ENCODE measurements at places on chromosomes 12 and 14.

GRCh38 chr12:64390275-64390851, at the start of gene C12orf56:
TSS of gene C12orf56 (minus strand) at chr12:64390758. CDS start at chr12:64390565, 193 bp downstream.
- H3K36me3 ChIP-seq: no peaks in the 10 kb centered on the region
- H3K4me3 ChIP-seq: peak within 1 kb of the TSS; percentile 23
- H3K4me1 ChIP-seq: no peaks in the 10 kb centered on the region
- DNase-seq: peak; percentile 47

DNA sequence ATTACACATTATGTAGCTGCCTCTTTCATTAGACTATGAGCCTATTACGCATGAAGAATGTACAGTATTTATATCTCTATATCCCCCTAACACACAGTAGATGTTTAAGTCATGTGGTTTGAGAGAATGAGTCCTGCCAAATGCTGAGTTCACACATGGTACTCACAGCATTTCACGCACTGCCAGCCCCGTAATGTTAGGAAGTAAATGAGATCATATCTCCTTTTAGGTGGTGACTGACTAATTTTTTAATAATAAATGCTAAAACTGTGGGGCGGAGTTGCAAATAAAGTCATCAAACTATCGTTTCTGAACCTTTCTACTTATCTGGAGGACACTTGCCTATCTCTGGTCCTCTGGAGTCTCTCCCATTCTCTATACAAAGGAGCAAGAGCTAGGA, 343.8 kb downstream of the ADAMTS20 start:
- H3K4me1 ChIP-seq: no peaks in the 10 kb centered on the region
- H3K36me3 ChIP-seq: no peaks in the 10 kb centered on the region
- H3K27ac ChIP-seq: no peak overlapping the region
- DNase-seq: no peak
- H3K27me3 ChIP-seq: no peaks in the 10 kb centered on the region

GRCh38 chr12:9095322-9095721, 20.4 kb downstream of the A2M start:
- H3K4me3 ChIP-seq: no peak overlapping the region
- no peaks in the 10 kb centered on the region for H3K4me1 ChIP-seq
- H3K36me3 ChIP-seq: no peaks in the 10 kb centered on the region
- H3K27me3 ChIP-seq: no peaks in the 10 kb centered on the region

GRCh38 chr12:72209086-72209485, 63.1 kb upstream of the TRHDE start:
- no peaks in the 10 kb centered on the region for H3K27me3 ChIP-seq
- no peak for DNase-seq
- H3K4me3 ChIP-seq: no peak overlapping the region
- no peaks in the 10 kb centered on the region for H3K4me1 ChIP-seq

- H3K27ac ChIP-seq: no peak overlapping the region
- no peak for DNase-seq
- H3K4me3 ChIP-seq: no peak overlapping the region
Measured at GRCh38 chr14:67343601-67344230, 15.9 kb downstream of the ATP6V1D start.

DNA sequence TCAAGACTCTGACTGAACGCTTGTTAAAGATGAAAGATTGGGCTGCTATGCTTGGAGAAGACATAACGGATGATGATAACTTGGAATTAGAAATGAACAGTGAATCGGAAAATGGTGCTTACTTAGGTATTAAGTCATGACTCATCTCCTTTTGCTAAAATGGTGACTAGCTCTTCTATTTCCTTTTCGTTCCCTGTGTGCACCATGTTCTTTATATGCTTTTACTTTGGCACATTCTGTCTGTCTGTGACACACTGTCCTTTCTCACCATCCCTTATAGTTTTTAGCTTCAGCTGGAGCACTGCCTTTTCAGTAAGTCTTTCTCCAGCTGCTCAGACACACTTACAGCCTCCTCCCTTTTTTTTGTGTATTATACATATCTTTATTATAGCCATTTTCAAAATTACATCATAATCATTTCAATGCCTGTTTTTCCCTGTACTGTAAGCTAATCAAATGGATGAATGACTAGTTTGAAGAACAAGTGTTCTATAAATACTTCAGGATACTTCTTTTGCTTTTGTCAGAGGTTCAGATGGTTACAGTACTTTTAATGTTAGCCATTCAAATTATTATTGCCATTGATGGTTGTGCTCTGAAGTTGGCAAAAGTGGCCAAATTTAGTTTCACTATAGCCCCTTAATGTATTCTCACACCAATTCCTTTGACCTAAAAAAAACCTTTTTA, 68.6 kb downstream of the MIA2 start:
- H3K27me3 ChIP-seq: no peaks in the 10 kb centered on the region
- H3K4me1 ChIP-seq: no peaks in the 10 kb centered on the region
- no peak overlapping the region for H3K4me3 ChIP-seq
- no peak overlapping the region for H3K27ac ChIP-seq
- no peak for DNase-seq
- H3K36me3 ChIP-seq: no peaks in the 10 kb centered on the region

GRCh38 chr12:29769162-29769858, 14.4 kb downstream of the TMTC1 start:
- H3K4me1 ChIP-seq: no peaks in the 10 kb centered on the region
- H3K36me3 ChIP-seq: no peaks in the 10 kb centered on the region
- DNase-seq: no peak

- no peak overlapping the region for H3K4me3 ChIP-seq
- H3K4me1 ChIP-seq: no peaks in the 10 kb centered on the region
- H3K27ac ChIP-seq: no peak overlapping the region
- no peak for DNase-seq
Measured at GRCh38 chr12:84183576-84183975, 729.0 kb downstream of the SLC6A15 start.

GRCh38 chr12:31514912-31515311, 76.0 kb downstream of the DENND5B start:
- H3K4me3 ChIP-seq: no peak overlapping the region
- no peaks in the 10 kb centered on the region for H3K4me1 ChIP-seq
- no peaks in the 10 kb centered on the region for H3K27me3 ChIP-seq

- H3K27me3 ChIP-seq: no peaks in the 10 kb centered on the region
- peak overlapping the region; percentile 88 for H3K4me3 ChIP-seq
- H3K4me1 ChIP-seq: no peaks in the 10 kb centered on the region
- peak overlapping the region; percentile 61 for H3K27ac ChIP-seq
- no peaks in the 10 kb centered on the region for H3K36me3 ChIP-seq
- DNase-seq: peak; percentile 44
Measured at GRCh38 chr12:62934239-62934798, 631 bp downstream of the PPM1H start.

DNA sequence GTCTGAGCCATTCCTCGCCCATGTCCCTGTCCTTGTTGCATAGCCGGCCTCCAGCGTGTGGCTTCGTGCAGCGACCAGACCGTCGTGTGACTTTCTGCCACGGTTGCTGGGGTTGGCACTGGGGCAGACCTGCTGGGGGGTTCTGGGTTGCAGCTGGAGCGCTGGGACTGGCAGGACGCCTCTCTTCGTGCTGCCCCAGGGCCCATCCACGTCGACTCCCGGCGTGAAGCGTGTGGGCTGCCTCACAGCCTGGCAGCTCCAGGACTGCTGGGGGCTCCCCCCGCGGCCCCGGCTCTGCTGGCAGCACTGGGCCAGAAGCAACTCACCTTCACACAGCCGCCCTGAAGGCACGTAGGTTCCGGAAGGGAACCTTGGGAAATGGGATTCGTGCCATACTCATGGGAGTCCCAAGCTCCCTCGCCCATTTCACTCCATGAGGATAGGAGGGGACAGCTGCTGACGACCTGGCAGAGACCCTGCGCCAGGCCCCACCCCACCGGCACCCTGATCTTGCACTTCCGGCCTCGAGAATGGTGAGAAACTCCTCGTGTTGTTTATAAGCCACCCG, 51.9 kb downstream of the GALNT9 start:
- H3K27ac ChIP-seq: no peak overlapping the region
- H3K4me1 ChIP-seq: no peaks in the 10 kb centered on the region
- no peak for DNase-seq
- H3K27me3 ChIP-seq: no peaks in the 10 kb centered on the region
- no peak overlapping the region for H3K4me3 ChIP-seq
- H3K36me3 ChIP-seq: no peaks in the 10 kb centered on the region

DNA sequence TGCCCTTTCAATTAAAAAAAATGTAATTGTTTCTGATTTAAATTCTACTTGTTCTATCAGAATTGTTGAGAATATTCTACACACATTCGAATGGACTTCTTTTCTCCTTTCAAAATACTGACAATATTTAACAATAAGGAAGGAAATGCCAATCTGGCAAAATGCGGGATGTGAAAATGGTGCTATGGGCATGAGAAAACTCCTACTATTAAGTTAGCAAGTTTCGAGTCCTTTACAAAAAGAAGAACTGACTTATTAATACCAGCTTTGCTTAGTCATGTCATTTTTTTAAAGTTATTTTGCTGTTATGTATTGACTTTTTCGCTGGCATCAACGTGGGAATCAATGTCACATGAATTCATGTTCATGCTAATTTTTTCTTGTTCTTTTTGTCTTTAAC, 31.7 kb upstream of the ARL1 start:
- H3K27ac ChIP-seq: no peak overlapping the region
- no peak for DNase-seq
- no peak overlapping the region for H3K4me3 ChIP-seq
- no peaks in the 10 kb centered on the region for H3K36me3 ChIP-seq

DNA sequence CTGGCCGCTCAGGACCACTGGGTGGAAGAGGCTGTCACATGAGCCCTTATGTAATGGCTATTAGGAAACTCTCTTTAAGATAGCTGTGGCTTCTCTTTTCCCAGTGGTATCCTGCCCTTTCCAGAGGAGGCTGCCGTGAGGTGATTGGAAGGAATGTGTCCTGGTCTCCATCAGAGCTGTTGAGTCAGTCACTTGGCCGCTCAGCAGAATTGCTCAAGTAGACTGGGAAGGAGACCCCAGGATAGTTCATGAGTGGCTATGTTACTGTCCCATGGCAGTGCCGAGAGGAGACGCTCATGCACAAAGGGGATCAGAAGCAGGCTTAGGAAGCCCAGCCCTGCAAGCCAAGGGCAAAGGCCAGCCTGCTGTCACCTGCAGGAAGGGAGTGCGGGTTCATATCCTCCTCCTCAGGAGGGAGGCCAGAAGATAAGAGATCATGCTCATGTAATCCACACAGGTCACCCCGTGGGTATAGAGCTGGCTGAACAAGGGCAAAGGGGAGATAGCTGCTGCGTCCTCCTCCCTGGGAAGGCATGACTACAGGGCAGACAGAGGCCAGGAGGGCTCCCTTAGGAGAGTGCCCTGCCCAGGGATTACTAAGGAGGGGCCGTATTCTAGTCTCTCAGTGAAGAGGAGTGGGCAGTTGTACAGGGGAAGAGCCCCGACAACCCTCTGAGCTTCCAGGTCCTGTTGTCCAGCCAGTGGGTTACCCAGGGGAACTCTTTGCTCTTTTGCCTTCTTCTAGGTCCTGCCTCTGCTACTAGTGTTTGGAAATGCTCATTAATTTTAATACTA, 137.0 kb upstream of the MAX start:
- H3K27ac ChIP-seq: peak overlapping the region; percentile 30
- no peaks in the 10 kb centered on the region for H3K27me3 ChIP-seq
- H3K4me1 ChIP-seq: peaks cover under 1% of the 10 kb centered on the region

DNA sequence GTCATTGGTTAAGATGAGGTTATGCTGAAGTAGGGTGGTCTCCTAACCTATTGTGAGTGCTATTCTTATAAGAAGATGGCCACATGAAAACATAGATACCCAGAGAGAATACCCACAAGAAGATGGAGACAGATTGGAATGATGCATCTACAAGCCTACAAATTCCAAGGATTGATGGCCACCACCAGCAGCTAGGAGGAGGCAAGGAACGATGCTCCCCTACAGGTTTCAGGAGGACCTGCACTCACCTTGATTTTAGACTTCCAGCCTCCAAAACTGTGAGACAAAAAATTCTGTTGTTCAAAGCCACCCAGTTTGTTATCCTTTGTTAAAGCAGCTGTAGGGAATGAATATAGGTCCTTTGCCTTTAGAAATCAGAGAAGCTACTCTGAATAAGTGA, 227.4 kb downstream of the NEDD1 start:
- H3K4me3 ChIP-seq: no peak overlapping the region
- no peaks in the 10 kb centered on the region for H3K4me1 ChIP-seq
- no peak overlapping the region for H3K27ac ChIP-seq
- no peak for DNase-seq
- H3K36me3 ChIP-seq: no peaks in the 10 kb centered on the region
- H3K27me3 ChIP-seq: no peaks in the 10 kb centered on the region

GRCh38 chr12:84075991-84076390, 836.6 kb downstream of the SLC6A15 start:
- H3K27me3 ChIP-seq: no peaks in the 10 kb centered on the region
- H3K27ac ChIP-seq: no peak overlapping the region
- no peak overlapping the region for H3K4me3 ChIP-seq
- DNase-seq: no peak
- no peaks in the 10 kb centered on the region for H3K36me3 ChIP-seq

DNA sequence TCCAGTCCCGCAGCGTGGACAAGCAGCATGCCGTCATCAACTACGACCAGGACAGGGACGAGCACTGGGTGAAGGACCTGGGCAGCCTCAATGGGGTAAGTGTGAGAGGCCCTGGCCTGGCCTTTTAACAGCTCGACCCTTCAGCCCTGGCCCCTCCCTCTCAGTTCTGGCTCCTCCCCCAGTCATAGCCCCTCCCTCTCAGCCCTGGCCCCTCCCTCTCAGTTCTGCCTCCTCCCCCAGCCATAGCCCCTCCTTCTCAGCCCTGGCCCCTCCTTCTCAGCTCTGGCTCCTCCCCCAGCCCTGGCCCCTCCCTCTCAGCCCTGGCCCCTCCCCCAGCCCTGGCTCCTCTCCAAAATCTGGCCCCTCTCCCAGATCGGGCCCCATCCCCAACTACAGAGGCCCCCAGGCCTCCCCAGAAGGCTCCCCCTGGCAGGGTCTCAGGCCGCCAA, 11.2 kb downstream of the CEP170B start:
- peak; percentile 59 for DNase-seq
- H3K36me3 ChIP-seq: peaks cover 6% of the 10 kb centered on the region
- H3K27ac ChIP-seq: no peak overlapping the region

DNA sequence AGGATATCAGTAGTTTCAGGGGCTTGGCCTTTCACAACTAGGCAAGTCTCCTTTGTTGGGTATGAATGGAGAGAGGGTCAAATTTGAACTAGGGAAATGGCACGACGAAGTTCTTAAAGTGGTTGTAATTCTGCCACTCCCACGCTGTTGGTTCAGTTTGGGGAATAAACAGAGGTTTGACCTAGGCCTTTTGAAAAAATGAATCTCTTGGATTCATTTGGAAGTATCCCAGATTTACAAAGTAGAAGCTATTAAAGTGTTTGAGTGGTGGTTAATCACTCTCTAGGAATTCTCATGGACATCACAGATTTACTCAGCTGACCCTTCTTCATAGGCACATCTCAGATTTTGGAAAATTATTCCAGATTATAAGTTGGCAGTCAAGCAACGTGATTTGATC, 14.8 kb downstream of the BATF start:
- no peaks in the 10 kb centered on the region for H3K27me3 ChIP-seq
- H3K36me3 ChIP-seq: no peaks in the 10 kb centered on the region
- H3K4me3 ChIP-seq: no peak overlapping the region

All from colonic mucosa (tissue), 4 donors.